NCI-H345 (cell line): ENCODE measurements at places on chromosomes 3 and 15.

DNA sequence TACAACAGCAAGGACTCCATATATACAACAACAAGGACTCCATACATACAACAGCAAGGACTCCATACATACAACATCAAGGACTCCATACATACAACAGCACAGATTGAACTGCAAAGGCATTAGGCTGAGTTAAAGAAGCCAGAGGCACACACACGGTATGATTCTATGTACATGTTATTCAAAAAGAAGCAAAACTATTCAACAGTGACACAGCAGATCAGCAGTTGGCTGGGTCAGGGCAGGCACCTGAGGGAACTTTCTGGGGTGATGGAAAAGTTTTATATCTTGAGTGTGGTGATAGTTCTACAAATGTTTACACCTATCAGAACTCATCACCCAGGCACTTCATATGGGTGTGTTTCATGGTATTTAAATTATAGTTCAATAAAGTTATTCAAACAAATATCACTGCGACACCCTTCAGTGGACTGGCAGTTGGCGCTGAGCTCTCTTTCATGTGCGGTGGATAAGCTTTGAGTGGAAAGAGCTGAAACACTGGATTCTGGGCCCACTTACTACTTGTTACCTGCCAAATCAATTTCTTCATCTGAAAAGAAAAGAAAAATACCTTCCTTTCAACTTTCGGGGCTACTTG is 28.0 kb downstream of the RFTN1 start:
- DNase-seq = no peak

- no peak for DNase-seq
Observed at GRCh38 chr15:79058260-79058850, 32.2 kb downstream of the RASGRF1 start.

DNA sequence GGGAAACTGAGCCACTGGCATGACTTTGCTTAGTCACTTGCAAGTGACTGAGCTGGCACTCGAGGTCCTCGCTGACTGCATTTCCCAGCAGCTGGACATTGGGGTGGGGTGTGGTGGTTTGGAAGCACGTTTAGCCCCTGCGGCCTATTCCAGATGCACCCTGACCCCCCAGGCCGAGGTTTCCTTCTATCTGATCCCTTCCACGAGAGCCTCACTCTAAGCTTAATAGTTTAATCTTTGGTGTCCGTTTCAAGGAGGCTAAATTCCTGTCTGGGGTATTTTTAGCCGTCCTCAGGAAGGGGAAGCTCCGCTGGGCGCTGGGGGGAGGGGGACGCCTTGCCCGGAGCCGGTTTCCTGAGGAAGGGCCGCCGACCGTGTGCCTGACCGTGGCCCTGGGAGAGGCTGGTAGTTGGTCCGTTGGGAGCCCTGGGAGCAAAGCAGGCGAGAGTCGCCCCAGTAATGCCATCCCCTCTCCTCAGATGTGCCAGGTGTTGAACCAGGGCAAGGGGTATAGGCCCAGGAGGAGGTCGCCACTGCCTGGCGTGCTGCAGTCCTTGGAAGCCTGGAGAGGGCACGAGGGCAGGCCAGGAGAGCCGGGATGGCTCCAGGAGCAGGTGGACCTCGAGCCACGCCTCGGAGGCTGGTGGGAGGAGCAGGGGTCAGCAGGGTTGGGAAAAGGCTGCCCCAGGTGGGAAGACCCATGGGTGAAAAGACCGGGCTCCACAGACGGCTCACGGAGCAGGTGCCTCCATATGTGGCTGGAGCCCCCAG is 37.2 kb downstream of the IDH2 start:
- DNase-seq = no peak

- DNase-seq = no peak
Observed at GRCh38 chr15:99556011-99556410, 9.8 kb upstream of the MEF2A start.

- no peak for DNase-seq
Observed at GRCh38 chr3:37227870-37228549, 53.6 kb upstream of the LRRFIP2 start.

DNA sequence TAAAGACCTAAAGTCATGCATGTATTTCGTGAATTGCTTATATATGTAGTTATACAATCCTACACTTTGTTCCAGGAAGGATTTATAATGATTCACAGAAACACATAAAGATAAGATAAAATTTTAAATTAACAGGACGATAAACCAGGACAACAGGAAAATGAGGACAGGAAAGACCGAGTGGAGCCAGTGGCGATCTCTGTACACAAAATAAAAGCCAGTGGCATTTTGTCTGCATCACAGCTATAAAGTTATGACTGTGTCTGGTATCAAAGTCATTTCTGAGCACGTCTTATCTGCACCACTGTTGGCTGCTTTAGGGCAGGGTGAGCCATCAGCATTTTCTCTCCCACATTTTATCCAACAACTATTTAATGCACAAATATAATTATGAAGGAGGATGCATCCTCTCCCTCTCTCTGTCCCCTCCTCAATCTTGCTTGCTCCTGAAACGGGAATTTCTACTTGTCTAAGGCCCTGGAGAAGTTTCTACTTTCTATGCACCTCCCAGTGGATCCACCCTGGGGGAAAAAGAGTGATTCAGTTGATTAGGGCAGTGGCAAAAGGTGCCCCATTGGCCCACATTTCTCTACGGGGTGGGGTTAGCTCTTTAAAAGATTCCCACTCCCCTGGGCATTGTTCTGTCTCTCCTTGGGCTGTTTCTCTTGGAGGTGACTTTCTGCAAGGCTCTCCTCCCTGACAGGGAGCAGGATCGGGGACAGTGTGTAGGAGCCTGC is 159.4 kb upstream of the UBE2E1 start:
- DNase-seq = no peak

DNA sequence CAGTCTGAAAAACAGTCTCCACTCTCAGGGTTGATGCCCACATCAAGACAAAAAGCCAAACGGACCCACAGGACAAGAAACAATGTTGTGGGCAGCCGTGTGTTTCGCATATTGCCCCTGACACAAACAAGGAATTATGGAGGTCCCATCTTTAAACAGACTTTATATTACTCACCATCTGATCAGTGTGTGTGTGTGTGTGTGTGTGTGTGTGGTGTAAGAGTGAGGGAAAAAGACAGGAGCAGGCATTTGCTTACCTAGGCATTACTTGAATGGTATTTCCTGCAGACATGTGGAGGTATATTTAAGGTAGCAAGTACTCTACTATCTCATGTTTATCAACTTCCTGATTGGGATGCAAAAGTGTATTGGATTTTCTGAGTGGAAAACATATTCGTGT is 136.3 kb downstream of the TMCO5A start:
- DNase-seq = no peak

DNA sequence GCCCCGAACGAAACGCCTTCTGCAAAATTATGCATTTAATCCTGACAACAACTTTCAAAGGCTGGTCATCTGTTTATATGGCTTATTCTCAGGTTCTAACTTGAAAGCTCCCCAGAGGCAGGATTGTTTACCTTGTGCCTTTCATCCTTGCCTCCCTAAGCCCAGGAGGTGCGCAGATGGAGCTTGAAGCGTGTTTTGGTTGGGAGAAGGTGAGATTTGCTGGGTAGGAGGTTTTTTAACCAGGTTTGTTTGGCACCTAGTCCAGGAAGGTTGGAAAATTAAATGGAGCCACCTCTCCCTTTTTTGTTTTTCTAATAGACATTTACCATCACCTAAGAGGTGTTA is 675 bp downstream of the TSEN2 start:
- DNase-seq = peak; percentile 11

DNA sequence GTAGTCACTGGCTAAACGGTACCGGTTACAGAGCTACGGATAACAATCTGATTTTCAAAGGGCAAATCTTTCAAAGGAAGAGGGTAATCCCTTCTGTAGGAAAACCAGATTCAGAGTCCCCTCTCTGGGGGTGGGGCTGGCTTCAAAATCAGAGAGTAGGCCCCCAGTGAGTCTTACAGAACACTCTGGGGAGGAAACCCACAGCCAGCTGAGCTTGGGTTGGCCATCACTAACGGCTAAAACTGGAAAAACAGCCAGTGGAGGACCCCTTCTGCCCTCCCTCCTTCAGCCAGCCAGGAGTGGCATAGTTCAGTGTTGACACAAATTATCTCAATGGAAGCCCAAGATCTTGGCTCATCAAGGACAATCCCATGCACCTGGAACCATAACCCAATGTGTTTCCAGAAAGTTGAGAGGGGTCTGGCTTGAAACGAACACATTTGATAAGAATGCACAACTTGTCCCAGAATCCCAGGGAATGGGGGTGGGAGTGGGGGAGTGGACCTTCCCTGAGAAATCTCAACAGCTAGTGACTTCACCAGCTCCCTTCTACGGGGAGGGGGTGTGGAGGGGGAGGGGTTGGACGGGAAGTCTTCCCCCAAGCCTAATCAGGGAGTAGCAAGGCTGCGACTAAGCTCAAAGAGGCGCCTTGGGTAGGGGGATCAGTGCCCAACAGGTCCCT is 1.0 kb downstream of the RASL12 start:
- DNase-seq = no peak

DNA sequence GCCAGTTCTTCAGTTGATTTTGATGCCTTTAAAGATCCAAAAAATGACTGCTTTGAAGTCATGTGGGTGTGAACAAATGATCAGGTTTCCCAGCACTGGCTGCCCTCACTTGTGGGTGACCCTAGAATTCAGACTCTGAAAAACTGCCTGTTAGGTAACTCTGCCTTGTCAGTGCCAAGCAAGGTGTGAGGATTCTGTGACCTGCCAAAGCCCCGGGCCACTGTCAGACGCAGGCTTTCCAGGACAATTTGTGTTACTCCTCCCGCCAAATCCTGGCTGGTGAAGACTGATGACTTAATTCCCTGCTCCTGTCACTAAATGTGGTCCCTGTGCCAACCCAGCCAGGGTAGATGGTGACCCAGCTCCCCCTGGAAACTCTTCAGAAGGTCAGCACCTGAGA is 99.2 kb upstream of the PSMD6 start:
- no peak for DNase-seq

DNA sequence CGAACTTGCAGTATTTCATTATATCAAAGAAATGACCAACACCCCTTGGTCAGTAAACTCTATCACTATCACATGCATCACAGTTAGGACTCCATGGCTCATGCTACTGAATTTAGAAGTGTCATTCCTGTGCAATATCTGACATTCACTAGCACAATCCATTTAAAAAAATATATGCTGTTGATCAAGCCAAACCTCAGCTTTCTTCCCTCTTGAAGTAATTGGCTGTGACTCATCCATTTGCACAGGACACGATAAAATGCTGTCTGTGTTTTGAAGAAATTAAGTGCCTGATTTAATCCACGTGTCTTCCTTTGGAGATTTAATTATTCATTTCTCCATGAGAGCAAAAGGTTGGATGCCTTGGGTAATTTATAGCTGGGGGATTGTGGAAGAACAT is 38.9 kb downstream of the CPNE4 start:
- no peak for DNase-seq

DNA sequence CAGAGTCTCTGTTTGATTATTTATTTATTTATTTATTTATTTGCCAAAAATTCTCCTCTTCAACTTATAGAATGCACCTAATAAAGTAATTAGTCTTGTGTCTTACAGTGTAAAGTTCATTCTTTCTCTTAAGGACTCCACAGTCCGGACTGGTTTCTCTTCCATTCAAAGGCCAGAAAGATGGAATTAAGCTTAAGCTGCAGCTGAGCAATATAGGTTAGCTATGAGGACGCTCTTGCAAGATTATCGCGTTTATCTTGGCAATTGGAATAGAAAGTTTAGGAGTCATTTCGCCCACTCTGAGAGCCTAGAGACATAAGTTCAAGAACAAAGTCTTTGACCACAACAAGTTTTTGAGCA is 15.0 kb downstream of the TAGLN3 start:
- no peak for DNase-seq

- DNase-seq = no peak
Observed at GRCh38 chr3:107921038-107921437, 169.8 kb downstream of the CD47 start.

- DNase-seq = no peak
Observed at GRCh38 chr15:94193906-94194305, 37.5 kb upstream of the MCTP2 start.

DNA sequence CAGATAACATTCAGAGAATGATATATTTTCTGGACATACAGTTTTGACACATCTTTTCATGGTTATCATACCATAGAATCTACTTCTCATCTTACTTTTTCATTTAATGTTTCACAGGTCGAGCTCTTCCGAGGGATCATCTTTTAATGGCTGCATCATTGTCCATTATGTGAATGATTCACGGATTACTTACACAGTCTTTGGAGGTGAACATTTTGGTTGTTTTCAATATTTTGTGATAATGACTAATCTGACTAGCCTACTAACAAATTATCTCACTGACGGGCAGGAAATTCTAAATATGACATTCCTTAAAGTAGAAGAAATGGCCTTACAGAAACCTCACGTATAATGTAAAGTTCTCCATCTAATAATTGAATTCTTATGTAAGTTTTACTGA is 209.1 kb upstream of the STRIT1 start:
- DNase-seq = no peak

GRCh38 chr15:98455904-98456303 is 192.4 kb upstream of the IGF1R start:
- DNase-seq = no peak

DNA sequence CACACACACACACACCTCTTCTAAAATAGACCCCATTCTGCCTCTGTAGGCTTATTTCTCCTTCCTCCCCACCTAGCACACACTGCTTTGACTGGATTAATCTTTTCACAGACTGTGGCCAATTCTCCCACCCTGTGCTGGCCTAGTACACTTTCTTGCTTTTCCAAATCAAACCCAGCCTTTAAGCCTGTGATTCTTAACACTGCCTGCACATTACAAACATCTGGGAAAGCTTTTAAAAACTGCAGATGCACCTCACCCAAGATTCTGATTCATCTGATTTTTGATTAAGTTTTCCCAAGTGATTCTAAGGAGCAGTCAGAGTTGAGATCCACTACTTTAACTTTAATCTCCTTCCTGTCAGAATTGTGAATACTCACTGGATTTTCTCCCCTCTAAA is 12.8 kb downstream of the CSNK1G1 start:
- DNase-seq = no peak

GRCh38 chr15:69400850-69401249 is 13.3 kb upstream of the KIF23 start:
- no peak for DNase-seq

DNA sequence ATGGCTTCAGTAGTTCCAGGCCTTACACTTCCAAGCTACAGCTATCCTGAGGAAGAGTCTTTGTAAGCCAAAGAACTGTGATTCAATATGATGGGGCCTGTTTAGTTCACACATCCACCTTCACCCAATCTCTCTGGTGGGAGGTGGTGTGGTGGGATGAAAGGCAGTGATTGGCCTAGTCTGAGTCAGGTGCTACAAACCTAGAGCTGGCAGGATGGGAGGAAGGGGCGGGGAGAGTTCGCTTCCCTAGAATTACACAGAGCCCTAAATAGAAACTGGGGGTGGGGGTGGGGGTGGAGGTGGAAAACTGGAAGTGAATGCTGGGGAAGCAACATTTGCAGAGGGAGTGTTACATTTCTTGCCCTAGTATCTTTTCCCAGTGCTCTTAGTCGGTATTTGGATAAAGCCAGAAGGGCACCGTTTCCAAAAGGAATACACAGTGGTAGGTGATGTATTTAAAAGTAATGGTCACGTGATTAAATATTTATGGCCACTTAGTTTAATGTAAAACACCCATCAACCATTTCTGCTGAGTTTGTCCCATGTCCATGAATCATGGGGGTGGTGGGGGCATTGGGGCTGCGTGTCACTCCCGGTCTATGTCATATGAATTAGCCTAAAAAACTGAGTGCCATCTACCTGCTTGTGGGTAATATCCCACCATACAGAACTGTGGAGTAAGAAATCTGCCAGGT is 247.6 kb upstream of the PROK2 start:
- no peak for DNase-seq
